ENCODE measurements at places on chromosomes 1 and 21.

- no peak for DNase-seq
These were observed 121.0 kb upstream of the TSPAN2 start for GRCh38 chr1:115210302-115210711.

GRCh38 chr1:234309598-234310459 is 63.4 kb upstream of the COA6 start:
- peak; percentile 76 for DNase-seq

DNA sequence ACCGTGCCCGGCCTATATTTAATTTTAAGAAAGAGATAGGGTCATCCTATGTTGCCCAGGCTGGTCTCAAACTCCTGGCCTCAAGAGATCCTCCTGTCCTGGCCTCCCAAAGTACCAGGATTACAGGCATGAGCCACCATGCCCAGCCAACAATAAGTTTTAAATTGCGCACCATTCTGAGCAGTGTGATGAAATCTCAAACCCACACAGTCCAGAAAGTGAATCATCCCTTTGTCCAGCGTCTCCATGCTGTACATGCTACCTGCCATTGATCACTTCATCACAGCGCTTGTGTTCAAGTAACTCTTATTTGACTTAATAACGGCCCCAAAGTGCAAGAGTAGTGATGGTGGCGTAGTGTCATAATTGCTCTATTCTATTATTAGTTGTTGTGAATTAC is 75.4 kb downstream of the APP start:
- DNase-seq = no peak

GRCh38 chr1:94679332-94680038 is 137.9 kb upstream of the F3 start:
- no peak for DNase-seq

GRCh38 chr1:34784751-34785221 is 3.8 kb downstream of the GJB3 start:
- no peak for DNase-seq

DNA sequence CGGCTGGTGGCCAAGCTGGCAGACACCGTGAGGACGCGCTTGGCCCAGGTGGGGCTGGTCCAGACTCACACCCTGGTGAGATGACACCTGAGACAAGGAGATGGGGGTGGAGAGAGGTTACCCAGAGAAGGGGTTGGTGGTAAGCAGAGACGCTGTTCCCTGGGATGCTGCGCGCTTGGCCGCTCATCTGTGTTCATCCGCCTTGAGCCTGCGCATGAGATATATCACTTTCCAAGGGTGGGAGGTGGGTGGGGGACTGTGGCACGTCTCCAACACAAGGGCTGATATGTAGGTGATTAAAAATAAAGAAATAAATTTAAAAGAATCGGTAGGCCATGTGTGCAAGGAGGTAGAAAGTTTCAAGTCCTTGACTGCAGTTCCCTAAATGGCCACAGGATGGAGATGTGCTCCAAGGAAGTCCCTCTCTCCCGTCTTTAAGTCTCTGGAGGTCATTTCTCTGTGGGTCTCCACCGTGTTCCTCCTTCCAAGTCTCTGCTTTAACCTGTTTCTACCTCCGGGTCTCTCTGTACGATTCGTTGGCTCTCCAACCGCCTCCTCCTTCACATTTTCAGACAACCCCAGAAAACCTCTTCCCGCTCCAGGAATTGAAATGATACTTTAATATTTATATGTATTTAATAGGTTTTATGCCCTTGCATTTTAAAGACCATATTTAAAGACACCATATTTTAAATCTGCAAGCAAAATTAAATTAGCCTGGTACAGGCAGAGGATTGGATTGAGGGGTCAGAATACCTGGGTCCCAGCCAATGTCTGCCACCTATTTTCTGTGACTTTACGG is 4.5 kb downstream of the TTC24 start:
- peak; percentile 88 for DNase-seq

GRCh38 chr1:36055706-36056105 is 28.2 kb upstream of the TEKT2 start:
- DNase-seq = no peak

- no peak for DNase-seq
These were observed 43.8 kb downstream of the BATF3 start for GRCh38 chr1:212655668-212656440.

- DNase-seq = no peak
These were observed 63.6 kb upstream of the DENND1B start for GRCh38 chr1:197838836-197839235.

DNA sequence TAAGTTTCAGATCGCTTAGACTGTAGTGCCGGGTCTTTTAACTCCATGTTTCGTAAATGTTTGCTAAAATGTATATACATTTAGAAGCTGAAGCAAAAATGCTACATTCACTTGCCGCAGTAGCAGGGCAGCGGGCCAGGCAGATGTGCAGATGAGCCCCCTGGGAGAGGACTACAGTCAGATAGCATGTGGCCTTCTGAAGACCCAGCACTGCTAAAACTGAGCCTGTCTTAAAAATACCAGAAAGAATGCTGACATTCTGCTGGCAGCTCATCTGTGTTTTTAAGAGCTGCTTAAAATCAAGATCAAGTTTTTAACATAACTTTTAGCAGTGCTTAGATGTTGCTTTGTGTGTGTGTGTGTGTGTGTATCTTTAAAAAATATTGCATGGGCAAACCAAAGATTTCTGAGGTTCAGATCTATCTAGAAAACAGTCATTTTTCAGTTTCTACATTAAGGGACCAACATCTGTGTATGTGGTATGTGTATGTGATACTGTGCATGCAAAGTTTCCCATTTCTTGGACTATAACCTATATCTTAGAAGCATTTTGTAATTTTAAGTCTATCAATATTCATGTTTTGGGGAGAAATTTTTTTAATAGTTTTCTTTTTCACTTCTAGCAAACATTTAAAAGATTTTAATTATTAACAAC is 31.7 kb downstream of the CHRM3 start:
- DNase-seq = peak; percentile 26

DNA sequence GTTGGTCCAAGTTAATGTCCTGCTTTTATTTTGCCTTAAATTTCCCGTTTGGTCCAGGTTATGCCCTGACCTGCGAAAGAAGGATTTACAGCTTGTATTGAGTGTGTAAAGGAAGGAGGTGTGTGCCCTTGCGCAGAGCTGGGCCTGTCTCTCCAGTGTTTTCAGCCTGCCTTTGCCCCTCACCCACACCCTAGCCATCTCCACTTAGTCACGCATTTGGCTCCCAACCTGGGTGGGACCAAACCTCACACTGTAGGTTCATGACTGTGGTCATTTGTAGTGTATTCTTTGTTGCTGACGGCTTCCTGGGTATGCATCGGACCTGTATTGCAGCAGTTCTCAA is 572 bp upstream of the SRSF10 start:
- peak; percentile 49 for DNase-seq

DNA sequence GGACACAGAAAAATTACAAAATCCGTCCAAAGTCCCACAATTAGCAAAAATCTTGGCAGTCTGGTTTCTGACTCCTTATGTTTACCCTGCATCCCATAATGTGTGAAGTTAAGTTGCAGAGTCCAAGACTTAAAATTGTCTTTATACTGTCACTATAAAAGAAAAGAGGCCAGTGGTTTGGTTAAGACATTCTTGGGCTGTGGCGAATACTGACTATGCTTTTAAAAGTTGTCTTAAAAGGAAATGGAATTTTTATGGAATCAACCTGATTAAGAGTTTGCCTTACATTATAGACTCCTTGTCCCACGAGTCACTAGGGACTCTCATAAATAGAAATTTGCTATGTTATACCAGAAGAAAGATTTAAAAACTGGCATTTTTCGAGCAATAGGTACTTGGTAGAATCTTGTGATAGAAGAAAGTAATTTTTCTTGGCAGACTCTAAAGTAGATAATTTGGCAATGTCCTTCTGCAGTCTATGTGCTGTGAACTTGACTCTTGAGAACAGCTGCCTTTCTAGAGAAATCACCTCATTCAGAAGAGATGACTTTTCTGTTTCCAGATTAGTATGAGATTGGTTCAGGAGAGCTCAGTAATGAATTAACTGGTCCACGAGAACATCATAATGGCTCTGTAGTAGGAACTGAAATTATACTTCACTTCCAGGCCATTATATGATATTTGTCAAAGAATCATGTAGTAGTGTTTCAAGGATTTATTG is 31.8 kb downstream of the NTNG1 start:
- no peak for DNase-seq

DNA sequence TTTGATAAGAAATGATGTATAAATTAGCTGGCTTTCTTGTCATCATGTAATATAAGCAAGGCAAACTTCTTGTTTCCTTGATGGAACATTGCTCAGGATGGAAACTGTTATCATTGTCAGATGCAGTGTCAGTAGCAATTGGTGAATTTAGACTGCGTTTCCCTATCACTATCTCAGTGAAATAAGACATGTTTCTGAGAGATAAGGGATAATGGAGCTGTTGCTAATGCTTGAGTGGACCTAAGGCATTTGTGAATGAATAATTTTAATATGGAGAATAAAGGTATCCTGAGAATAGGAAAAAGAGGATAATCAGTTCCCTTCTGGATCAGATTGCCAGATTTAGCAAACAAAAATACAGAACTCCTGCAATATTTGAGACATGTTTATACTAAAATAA is 160.9 kb downstream of the HLX start:
- DNase-seq = no peak

DNA sequence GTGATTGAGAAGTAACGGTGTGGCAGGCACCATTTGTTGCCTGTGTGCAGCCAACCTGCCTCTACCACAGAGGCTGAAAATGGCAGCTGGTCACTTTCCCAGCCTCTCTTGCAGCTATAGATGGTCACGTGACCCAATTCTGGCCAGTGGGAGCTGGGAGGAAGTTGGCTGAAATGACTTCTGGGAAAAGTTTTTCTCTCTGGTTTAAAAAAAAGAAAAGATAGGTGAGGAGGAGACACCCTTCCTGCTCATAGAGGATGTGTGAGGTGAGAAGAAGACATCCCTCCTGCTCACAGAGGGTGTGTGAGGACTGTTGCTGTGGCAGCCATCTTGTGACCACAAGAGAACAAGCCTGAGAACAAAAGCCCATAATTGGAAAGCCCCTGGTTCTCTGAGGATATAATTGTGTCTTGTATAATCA is 122.8 kb downstream of the SYF2 start:
- no peak for DNase-seq

DNA sequence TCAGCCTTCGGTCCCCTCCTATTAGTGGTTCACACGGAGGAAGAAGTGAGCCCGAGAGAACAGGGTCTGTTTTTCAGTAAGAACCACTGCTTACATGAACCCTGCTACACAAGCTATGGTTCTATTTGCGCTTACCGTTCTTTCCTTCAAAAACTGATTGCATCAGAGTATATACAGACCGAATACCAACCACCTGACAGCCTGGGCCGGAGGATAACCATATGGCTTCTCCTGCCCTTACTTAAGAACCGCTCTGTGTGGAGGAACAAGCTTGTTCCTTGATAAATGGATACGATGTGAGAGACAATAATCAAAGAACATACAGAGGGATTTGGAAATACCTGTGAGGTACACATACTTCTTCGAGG is 1.1 kb upstream of the KCNT2 start:
- no peak for DNase-seq

GRCh38 chr1:38735651-38736161 is 123.9 kb downstream of the RRAGC start:
- DNase-seq = no peak

GRCh38 chr1:100896481-100896982 is 642 bp downstream of the SLC30A7 start:
- DNase-seq = peak; percentile 40

GRCh38 chr1:15043934-15044333 is 109.6 kb upstream of the TMEM51 start:
- DNase-seq = no peak

- DNase-seq = no peak
These were observed 52.7 kb downstream of the ECE1 start for GRCh38 chr1:21237446-21238088.

GRCh38 chr1:179146911-179147310 is 65.0 kb downstream of the TOR3A start:
- no peak for DNase-seq

- DNase-seq = peak; percentile 64
These were observed 26.8 kb downstream of the EGLN1 start for GRCh38 chr1:231395076-231395997.

DNA sequence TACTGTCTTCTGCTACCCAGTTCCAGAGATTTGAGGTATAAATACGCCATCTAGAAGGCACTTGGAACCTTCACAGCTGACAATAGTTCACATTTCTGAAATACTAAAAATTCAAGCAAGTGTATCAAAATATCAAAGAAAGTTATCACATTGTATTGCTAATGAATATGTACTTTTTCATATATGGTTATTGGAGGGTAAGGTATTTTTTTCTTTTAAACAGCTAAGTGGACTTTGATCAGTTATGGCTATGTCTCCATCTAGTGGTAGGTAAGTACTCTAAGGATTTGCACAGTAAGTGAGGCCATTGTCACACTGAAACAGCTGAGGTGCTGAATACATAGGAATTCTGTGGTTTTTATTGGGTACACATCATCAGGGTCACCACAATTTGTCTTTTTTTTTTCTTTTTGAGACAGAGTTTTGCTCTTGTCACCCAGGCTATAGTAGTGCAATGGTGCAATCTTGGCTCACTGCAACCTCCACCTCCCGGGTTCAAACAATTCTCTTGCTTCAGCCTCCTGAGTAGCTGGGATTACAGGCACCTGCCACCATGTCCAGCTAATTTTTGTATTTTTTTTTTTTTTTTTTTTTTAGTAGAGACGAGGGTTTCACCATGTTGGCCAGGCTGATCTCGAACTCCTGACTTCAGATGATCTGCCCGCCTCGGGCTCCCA is 49.1 kb upstream of the CR2 start:
- DNase-seq = peak; percentile 72

- DNase-seq = peak; percentile 39
These were observed 257.8 kb upstream of the HOOK1 start for GRCh38 chr1:59556802-59557548.

- no peak for DNase-seq
These were observed 4.2 kb downstream of the FLAD1 start for GRCh38 chr1:154987326-154987725.

DNA sequence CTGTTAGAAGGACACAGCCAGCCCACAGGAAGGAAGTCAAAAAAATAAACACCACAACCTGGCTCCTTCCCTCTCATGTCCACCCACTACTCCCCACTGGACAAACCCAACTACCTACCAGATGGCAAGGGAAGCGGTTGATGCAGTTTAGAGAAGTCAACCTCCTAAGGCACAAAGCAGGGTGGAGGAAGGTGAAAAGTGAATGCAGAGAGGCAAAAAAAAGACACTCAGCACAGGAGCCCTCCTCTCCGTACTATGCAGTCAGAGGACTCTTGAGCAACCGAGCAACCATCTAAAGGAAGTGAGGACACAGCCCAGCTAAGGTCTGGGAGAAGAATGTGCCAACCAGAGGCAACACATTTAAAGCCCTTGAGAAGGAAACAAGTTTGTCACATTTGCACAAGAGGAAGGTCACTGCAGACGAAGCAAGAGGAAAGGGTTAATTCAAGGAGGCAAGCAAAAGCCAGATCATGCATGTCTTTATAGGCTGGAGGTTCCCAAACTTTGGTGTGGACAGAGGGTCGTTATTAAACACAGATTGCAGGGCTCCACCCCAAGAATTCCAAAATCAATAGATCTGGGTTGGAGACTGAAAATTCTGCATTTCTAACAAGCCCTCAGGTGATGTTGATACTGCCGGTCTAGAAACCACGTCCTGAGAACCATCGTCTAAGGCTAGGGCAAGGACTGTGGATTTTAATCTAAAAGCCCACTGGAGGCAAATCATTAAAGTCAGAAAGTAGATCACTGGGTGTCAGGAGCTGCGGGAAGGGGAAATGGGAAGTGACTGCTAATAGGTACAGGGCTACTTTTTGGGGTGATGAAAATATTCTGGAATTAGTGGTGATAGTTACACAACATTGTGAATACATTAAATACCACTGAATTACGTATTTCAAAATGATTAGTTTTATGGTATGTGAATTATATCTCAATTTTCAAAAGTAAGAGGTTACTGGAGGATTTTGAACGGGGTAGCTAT is 19.7 kb downstream of the TP53BP2 start:
- no peak for DNase-seq

GRCh38 chr21:26405735-26406361 is 167.2 kb downstream of the CYYR1 start:
- DNase-seq = peak; percentile 13
